ENCODE measurements at places on chromosomes 11 and 22.

DNA sequence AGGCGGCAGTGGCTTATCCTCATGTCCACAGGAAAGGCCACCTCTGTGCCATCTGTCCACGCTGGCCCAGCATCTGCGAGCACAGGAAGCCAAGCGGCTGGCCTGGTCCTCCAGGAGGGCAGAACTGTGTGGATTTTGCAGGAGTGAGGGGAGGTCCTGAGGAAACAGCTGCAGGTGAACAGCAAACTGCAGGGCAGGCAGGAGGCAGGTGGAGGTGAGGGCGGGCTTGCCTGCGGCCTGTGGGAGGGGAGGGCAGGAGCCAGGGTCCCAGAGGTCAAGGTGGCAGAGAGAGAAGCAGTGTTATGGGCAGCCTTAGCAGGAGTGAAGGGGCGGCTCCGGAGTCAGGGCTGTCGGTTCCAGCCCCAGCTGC is 369.7 kb downstream of the SHANK2 start:
- no peak for DNase-seq

GRCh38 chr11:115579181-115579825 is 75.1 kb upstream of the CADM1 start:
- no peak for DNase-seq

DNA sequence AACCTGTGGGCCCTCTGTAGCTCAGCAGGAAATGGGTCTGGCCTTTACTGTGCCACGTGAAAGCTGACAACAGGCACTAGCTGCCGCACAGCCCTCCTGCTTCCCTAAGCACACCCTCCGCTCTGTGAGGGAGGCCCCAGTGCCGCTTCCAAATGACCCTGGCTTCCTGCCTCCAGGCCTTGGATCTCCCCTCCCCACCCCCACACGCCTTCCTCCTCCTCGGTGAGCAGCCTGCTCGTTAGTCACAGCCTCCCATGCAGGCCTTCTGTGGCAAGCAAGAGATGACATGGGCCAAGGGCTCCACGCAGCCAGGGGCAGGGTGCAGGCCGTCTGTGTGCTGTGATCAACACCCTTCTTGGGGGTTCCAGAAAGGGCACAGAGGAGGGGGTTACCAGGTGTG is 15.3 kb upstream of the RASL10A start:
- no peak for DNase-seq

- DNase-seq: no peak
Observed at GRCh38 chr11:83682611-83682973, 396.4 kb upstream of the CCDC90B start.

DNA sequence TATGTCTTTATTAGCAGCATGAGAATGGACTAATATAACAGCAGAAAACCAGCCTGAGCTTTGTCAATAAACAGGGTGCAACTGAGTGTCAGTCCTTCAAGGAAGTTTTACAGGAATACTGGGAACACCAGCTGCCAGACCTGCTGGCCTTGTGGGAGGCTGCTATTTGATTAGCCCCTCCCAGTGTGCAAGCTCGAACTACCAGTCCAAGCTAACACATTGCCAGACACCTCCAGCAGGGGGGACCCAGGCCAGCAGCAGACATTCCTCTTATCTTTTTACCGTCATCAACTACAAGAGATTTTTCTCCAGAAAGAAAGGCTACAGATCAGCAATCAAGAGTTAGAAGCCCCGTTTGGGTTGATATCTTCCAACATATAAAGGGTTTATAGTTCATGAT is 942.8 kb upstream of the TENM4 start:
- DNase-seq: no peak

- no peak for DNase-seq
Observed at GRCh38 chr22:37420686-37421467, 6.4 kb downstream of the ELFN2 start.

DNA sequence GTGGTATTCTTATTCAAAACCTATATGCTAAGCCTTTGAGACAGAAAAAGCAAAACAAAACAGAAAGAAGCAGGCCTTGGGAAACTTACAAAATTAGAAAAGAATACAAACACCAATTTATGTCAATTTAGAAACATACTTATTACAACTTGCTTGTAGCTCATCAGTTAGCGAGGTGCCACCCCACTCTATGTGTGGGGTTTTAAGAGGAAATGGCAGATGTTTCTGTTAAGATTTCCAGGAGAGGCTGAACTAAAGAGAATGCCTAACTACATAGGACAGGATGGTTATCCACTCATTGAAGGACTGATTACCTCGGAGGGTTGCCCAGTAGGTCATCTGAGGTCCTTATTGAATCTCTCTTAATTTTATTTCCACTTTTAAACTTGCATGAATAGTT is 302.0 kb downstream of the ETS1 start:
- no peak for DNase-seq

GRCh38 chr11:61732705-61733104 is 19.7 kb upstream of the MYRF start:
- no peak for DNase-seq

- no peak for DNase-seq
Observed at GRCh38 chr22:36204001-36204631, 2.5 kb upstream of the APOL4 start.

GRCh38 chr22:36253523-36254490 is 874 bp downstream of the APOL1 start:
- DNase-seq: no peak

DNA sequence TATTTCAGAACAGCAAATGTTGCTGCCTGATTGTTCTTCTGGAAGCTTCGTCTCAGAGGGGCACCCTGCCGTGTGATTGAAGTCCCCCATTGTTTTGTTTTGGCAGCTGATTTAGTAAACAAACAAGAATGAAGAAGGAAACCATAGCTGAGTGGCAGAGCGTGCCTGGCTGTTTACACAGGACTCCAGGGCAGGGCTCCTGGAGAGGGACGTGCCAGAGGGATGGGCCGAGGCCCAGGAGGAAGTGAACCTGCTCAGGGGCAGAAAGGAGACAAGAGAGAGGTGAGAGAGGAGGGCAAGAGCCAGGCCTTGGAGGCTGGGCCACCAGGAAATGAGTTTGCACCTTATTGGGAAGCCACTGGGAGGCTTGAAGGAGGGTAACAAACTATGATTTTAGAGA is 85.5 kb upstream of the B3GAT1 start:
- DNase-seq: no peak

DNA sequence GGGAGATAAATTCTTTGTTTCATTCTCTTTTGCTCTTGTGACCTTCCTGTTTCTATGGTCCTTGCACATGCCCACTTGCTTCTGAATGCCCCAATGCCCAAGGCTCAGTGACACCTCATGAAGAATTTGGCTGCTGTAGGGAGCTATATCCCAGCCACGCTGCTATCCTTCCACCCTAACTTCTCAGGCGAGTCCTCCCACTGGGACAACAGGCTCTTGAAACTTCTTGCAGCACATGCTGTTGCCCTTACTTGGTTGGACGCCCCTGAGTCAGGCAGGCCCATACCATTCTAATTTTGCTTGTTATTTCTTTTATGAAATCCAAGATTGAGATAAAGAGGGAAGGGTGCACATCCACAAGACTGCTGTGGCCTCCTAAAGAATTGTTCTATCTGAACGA is 57.6 kb upstream of the BLID start:
- DNase-seq: no peak

DNA sequence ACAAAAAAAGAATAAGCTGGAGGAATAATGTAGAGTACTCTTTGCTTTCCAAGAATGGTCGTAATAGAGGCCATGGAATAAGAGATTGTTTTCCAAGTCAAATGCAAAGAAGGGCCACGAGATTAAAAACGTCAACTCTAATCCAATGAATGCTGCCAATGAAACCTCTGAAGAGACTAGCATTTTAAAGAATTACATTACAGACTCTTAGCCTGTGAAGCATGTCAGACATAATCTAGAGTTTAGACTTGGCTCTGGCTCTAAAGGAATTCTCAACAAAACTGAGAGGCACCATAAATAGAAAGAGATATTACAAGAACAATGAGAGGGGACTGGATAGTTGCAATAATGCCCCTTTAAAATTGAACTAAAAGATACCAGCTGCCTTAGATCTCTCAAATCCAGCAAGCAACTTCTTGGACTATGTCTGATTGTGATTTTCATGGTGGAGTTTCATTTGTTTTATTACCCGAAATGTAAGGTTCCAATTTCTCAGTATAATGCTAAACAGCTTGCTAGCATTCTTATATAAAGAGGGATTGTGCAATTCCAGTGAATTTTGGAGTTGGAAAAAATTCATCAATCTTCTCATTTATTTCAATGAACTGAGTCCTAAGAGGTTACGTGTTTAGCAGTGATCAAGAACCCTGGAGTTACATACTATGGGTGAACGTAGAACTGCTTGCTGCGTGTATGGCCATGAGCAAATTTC is 5.6 kb downstream of the ETS1 start:
- no peak for DNase-seq

DNA sequence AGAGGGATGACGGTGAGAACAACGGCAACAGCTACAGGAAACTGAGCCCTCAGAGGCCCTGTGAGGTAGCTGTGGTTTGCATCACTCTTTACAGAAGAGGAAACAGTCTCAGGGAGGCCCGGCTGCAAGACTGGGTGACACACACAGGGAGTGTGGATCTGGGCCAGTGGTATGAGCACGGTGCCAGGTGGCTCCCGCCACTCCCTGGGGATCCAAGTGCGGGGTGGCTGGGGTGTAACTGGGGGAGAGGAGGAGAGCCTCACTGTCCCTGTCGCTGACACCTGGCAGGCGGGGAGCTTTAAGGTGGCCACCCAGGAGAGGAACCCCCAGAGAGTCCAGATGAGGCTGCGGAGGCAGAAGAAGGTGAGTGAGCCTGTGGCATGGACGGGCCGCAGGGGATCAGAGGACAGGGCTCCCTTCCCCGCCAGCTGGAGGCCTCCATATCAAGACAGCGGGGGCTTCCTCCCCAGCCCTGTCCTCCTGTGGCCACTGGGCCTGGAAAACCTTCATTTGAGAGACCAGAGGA is 5.6 kb downstream of the RGL4 start:
- no peak for DNase-seq

- DNase-seq: no peak
Observed at GRCh38 chr22:37636186-37636948, 3.1 kb upstream of the SH3BP1 start.

GRCh38 chr11:94134651-94135512 is 6.2 kb downstream of the PANX1 start:
- peak; percentile 88 for DNase-seq

- DNase-seq: no peak
Observed at GRCh38 chr22:42171946-42172719, 41.5 kb upstream of the CYP2D6 start.

DNA sequence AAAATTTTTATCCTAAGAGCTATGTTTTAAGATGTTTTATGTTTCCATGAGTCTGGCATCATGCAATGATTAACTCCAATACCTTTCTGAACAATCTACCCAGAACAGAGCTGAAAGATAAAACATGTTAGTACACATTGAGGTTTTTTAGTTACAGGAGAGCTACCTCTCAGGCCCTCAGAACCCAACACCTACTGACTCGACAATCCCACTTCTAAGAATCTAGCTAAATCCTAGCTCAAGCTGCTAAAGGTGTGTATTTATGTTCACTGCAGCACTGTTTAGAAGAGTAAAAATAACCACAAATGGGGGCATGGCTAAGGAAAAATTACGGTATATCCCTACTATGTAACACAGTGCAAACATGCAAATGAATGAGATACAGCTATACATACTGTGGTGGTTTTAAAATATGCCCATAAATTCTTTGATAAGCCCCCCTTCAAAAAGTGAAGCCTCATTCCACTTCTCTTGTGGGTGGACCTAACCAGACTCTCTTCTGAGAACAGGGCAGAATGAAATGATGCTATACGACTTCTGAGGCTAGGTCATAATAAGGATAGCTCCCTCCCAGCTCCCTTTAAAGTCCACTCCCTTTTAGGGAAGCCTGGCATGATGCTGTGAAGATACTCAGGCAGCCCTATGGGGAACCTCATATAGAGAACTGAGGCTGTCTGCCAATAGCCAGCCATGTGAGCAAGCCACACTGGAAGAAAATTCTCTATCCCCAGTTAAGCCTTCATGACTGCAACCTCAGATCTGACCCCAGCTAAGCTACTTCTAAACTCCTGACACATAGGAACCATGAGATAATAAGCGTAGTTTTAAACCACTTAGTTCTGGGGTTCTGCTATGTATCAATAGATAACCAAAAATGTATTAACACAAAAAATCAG is 29.5 kb downstream of the TMEM123 start:
- no peak for DNase-seq

- DNase-seq: no peak
Observed at GRCh38 chr11:41497974-41498373, 38.5 kb upstream of the LRRC4C start.

DNA sequence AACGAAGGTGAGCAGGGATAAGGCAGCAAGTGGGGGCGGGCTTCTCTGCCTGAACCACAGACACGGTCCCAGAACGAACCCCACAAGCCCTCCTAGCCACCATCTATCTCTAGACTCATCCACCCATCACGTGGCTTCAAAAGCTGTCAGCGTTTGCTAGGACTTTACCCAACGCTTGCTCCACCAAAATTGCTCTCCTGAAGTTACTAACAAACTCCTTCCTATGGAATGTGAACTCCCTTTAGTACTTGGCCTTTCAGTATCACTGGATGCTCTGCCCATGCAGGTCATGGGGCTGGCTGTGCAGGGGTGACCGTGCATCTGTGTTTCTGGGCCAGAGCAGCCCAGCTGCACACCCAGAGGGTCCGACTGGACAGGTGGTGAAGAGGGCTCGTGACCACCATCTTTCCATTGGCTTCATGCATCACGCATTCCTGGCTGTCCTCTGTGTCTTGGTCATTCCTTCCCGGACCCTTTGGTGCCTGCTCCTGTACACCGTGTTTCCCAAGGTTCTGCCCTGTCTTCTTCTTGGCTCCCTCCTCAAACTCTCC is 85.1 kb downstream of the MYO7A start:
- DNase-seq: no peak

- no peak for DNase-seq
Observed at GRCh38 chr11:96333191-96333719, 9.7 kb downstream of the MAML2 start.

DNA sequence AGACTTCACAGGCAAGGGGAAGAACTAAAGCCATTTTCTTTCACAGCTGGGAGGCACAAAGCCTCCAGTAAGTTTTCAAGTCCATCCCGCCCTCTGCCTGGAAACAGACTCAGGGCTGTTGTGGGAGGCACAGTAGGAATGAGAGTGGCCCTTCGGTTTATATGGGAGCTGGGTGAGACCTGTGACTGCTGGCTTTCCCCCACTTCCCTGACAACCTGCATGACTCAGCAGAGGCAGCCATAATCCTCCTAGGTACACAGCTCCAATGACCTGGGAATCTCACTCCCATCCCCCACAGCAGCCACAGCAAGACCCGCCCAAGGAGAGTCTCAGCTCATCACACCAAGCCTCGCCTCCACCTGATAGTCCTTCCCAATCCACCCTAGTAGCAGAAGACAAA is 12.1 kb upstream of the TMEM45B start:
- DNase-seq: no peak

DNA sequence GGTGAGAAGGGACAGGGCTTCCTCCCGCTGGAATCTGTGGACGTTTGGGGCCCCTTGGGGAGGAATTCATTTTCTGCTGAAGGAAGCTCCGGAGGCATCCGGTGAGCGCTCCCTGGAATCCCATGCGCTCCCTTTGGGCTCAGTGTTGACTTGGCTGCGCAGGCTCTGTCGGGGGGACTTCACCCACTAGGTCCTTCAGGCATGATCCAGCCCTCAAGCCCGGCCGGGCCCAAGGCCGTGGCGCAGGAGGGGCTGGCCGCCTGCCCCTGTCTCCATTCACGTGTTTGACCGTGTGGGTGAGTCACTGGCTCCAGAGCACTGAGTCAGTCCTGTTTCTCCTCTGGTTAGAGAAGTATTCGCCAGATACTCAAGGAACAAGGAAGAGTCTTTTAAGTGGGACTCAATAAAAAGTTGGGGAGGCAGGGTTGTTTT is 1.4 kb downstream of the CTTN start:
- peak; percentile 92 for DNase-seq

Data from amniotic stem cell (primary cell).